ENCODE measurements at places on chromosomes 5 and 9. TPM values are rescaled to one million over a fixed set of nuclear protein-coding genes. Genes with fewer than 3 reads are reported as not detected.

DNA sequence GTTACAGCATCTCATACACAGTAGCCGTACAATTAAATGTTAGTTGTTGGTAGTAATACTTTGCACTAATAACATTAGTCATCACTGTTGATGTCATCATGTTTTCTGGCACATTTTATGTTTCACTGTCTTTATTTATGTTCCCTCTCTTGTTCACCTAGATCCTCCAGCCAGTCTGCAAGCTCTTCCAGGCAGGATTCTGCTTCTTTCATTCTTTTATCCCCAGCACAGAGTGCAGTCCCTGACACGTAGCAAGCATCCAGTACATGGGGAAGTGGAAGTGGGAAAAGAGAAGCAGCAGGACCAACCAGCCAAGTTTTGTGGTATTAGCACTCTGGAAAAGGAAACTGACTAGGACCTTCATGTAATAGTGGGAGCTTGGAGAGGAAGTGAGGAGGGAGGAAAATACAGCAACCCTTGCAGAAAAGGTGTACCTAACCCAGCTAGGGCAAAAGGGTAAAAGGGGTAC lies 89.7 kb upstream of the SLC44A1 start:
- no peak overlapping the region for H3K4me3 ChIP-seq
- no peaks in the 10 kb centered on the region for H3K36me3 ChIP-seq
- no peak for DNase-seq
- H3K4me1 ChIP-seq, result peaks cover 9% of the 10 kb centered on the region
- H3K27me3 ChIP-seq, result peaks cover 2% of the 10 kb centered on the region
- H3K27ac ChIP-seq, result no peak overlapping the region

DNA sequence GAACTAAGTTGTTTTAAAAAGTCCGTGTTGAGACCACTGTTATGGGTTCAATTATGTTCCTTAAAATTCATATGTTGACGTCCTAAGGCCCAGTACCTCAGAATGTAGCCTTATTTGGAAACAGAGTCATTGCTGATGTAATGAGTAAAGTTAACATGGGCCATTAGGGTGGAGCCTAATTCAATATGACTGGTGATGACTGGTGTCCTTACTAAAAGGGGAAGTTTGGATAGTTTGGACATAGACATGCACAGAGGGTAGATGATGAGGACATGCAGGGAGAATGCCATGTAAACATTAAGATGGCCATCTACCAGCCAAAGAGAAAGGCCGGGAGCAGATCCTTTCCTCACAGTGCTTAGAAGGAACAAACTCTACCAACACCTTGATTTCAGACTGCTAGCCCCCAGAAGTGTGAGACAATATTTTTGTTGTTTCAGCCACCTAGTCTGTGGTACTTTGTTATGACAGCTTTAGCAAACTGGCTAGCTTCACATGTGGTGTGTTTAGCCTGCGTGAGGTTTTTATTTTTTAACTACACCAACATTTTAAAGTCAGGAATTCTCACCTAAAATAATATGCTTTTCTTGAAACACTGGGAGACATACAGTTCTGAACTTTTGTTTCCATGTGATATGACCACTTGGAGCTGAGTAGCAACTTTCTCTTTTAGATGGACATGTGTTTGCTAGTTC lies 135.3 kb downstream of the YIPF5 start:
- DNase-seq, result no peak
- no peaks in the 10 kb centered on the region for H3K36me3 ChIP-seq
- no peak overlapping the region for H3K4me3 ChIP-seq
- H3K27me3 ChIP-seq, result no peaks in the 10 kb centered on the region
- no peaks in the 10 kb centered on the region for H3K4me1 ChIP-seq

DNA sequence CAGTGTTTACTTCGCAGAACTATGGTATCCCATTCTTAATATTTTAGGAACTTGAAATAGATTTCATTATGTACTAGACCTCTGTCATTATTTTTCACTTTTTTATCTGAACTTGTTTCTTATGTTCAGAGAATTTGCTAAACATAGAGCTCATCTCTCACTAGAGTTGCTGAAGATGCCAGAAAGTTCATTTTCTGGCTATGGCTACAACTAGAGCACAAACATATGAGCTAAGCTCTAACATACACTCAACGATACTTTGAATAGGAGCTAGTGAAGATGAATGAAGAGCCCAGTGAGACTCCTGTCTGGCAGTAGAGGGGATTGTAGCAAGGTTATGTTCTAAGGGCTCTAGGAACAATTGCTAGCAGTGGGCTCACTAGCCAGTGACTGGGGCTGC lies 582.2 kb downstream of the KIF4B start:
- no peaks in the 10 kb centered on the region for H3K27me3 ChIP-seq
- H3K4me3 ChIP-seq, result no peak overlapping the region
- peaks cover 4% of the 10 kb centered on the region for H3K4me1 ChIP-seq
- no peaks in the 10 kb centered on the region for H3K36me3 ChIP-seq

DNA sequence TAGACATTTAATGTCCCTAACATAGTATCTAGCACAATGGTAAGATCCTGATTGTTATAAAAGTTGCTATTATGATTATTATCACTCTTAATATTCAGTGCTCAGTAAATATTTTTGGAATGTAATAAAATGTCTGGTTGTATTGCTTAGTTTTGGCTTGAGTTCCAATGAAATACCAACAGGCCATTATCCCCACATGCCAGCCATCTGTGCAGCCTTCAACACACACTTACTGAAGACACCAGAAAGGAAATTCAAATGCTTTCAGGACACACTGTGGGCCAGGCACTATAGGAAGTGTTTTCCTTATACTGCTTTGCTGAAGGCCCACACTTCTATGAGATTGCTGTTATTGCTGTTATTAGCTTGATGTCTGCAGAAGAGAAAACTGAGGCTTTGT lies 157.5 kb downstream of the TRIM32 start:
- H3K4me1 ChIP-seq, result peaks cover 4% of the 10 kb centered on the region
- DNase-seq, result no peak
- peaks cover 3% of the 10 kb centered on the region for H3K27me3 ChIP-seq
- H3K27ac ChIP-seq, result no peak overlapping the region

DNA sequence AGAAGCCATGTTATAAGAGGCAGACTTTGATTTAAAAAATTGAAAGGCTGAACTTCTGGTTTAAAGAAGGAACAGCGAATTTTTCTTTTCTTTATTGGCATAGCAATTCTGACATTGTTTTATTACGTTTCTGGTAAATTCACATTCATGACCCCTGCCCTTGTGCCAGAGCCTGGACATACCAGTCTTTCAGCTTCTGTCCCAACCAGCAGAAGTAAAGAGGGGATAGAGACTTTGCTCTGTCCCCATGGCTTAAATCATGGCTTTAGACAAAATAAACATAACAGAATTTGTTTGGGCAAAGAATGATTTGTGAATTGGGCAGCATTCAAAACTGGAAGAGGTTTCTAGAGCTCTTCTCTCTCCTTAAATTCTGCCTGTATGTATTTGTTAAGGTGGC lies 15.3 kb downstream of the CAST start:
- H3K4me1 ChIP-seq, result no peaks in the 10 kb centered on the region
- DNase-seq, result no peak
- no peaks in the 10 kb centered on the region for H3K27me3 ChIP-seq
- H3K27ac ChIP-seq, result no peak overlapping the region
- H3K4me3 ChIP-seq, result no peak overlapping the region

GRCh38 chr5:87321605-87322004 lies 53.9 kb downstream of the RASA1 start:
- no peak for DNase-seq
- no peak overlapping the region for H3K27ac ChIP-seq
- no peak overlapping the region for H3K4me3 ChIP-seq
- H3K27me3 ChIP-seq, result peaks cover 4% of the 10 kb centered on the region

- DNase-seq, result no peak
- no peaks in the 10 kb centered on the region for H3K27me3 ChIP-seq
- no peaks in the 10 kb centered on the region for H3K36me3 ChIP-seq
- H3K4me3 ChIP-seq, result no peak overlapping the region
Measured at GRCh38 chr9:28882529-28882928, 1309.2 kb upstream of the C9orf72 start.

GRCh38 chr5:134479839-134480238 lies 45.6 kb upstream of the JADE2 start:
- H3K36me3 ChIP-seq, result no peaks in the 10 kb centered on the region
- no peak for DNase-seq
- no peaks in the 10 kb centered on the region for H3K27me3 ChIP-seq
- no peaks in the 10 kb centered on the region for H3K4me1 ChIP-seq

GRCh38 chr5:32126691-32127090 lies 47.4 kb downstream of the GOLPH3 start:
- no peak for DNase-seq
- no peaks in the 10 kb centered on the region for H3K27me3 ChIP-seq
- peak overlapping the region; percentile 84 for H3K27ac ChIP-seq
- H3K4me1 ChIP-seq, result peaks cover 25% of the 10 kb centered on the region

- H3K27me3 ChIP-seq, result no peaks in the 10 kb centered on the region
- no peaks in the 10 kb centered on the region for H3K36me3 ChIP-seq
- H3K4me3 ChIP-seq, result no peak overlapping the region
- H3K4me1 ChIP-seq, result no peaks in the 10 kb centered on the region
- no peak for DNase-seq
- H3K27ac ChIP-seq, result no peak overlapping the region
Measured at GRCh38 chr5:140018920-140019644, 24.0 kb downstream of the NRG2 start.

GRCh38 chr9:35035851-35036701 lies 36.3 kb downstream of the VCP start:
- H3K4me3 ChIP-seq, result no peak overlapping the region
- no peaks in the 10 kb centered on the region for H3K4me1 ChIP-seq
- DNase-seq, result no peak
- peaks cover 20% of the 10 kb centered on the region for H3K36me3 ChIP-seq

DNA sequence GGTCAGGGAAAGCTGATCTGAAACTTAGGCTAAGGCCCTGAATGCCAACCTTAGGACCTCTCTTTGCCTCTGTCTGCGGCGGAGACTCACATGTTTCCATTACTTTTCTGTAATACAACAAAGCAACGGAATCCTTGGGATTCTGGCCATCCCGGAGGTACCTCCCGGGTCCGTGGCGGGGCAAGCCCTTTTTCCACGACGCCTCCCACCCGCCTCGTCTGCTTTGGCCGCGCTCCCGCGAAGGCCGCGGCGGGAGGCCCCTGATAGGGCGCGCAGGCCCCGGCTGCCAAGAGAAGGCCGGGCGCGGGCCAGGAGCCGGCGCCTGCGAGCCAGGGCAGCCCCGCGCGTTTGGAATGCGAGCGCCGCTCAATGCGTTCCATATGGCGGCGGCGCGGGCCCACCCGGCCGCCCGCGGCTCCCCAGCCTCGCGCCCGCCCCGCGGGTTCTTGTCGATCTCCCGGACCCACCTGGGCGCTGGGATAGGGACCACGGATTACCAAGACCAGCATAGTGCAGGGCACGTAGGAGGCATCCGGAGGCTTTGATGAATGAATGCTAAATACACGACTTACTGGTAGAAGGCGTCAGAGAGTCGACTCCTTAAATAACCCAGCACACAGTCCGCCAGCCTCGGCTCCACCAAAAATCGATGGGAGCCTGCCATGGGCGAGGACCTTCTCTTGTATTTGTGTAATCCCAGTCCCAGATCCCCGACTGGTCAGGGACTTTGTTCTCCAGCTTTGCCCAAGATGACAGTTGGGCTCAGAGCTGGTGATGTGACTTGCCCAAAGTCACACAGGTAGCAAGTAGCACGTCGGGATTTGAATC lies 17.5 kb upstream of the PHF19 start:
- H3K4me3 ChIP-seq, result no peak overlapping the region
- H3K4me1 ChIP-seq, result no peaks in the 10 kb centered on the region
- peak; percentile 37 for DNase-seq
- H3K27me3 ChIP-seq, result peaks cover 9% of the 10 kb centered on the region

DNA sequence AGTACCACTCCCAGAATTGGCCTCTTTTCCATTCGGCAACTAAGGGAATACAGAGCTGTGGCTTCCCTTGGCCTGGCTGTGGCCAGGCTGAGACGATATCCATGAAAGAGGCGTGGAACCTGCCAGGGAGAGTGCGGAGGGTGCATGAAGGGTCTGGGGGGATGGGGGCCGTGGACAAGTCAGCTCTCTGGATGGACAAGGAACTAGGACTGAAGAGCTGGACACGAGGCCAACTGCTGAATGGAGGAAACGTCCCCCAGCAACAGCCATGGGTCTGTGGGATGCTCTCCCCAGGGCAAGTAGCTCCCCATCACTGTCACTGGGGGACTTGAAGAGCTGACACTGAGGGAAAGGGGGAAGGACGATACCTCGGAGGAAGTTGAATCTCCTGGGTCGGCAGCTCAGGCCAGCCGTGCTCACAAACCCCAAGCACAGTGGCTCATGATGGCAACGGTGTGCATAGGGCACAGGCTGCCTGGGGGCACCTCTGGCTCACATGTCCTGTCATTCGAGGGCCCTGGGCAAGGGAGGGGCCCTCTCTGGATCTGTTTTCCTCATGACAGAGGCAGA lies 4.1 kb upstream of the OLFM1 start:
- H3K27ac ChIP-seq, result no peak overlapping the region
- peaks cover 7% of the 10 kb centered on the region for H3K4me1 ChIP-seq
- no peak for DNase-seq
- no peak overlapping the region for H3K4me3 ChIP-seq
- H3K36me3 ChIP-seq, result peaks cover 3% of the 10 kb centered on the region

DNA sequence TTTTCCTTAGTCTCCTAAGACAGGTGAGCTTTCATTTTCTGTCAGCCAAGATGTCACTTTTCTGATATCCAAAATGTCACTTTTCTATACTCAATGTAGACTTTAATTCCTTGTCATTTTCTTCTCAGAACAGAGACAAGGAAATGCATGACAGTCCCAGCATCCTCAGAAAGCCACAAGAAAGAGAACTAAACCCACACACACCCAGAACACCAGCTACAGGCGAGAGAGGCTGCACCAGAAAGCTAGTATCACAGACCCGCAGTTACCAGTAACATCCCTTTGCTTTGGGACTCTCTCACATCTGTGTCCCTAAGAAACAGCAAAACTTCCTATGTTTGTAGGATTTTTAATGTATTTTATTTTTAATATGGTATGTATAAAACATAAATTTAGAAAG lies 17.1 kb downstream of the TRMO start:
- H3K4me3 ChIP-seq, result no peak overlapping the region
- DNase-seq, result no peak
- peaks cover 12% of the 10 kb centered on the region for H3K4me1 ChIP-seq
- peaks cover 15% of the 10 kb centered on the region for H3K36me3 ChIP-seq

DNA sequence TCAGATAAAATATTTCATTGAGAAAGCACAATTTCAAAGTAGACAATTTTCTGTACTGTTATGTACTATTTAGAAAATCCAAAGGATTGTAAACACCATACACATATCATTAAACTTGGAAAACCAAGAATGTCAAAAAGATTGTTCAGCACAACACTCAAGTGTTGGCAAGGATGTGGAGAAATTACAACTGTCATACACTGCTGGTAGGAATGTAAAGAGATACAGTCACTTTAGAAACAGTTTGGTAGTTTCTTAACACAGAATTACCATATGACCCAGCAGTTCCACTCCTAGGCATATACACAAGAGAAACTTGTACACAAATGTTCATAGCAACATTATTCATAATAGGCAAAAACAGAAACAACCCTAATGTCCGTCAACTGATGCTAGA lies 71.2 kb downstream of the OR2K2 start:
- H3K27ac ChIP-seq, result no peak overlapping the region
- no peaks in the 10 kb centered on the region for H3K36me3 ChIP-seq

GRCh38 chr5:90226433-90227099 lies 183.0 kb downstream of the CETN3 start:
- DNase-seq, result no peak
- H3K36me3 ChIP-seq, result no peaks in the 10 kb centered on the region
- H3K4me1 ChIP-seq, result peaks cover 14% of the 10 kb centered on the region
- peaks cover 2% of the 10 kb centered on the region for H3K27me3 ChIP-seq
- H3K4me3 ChIP-seq, result no peak overlapping the region

The TIMD4 gene
- not detected for total RNA-seq

The TLR4 gene
- total RNA-seq, result 7.9 TPM

The FOXD4L5 gene
- 0.10 TPM for total RNA-seq

The BTNL3 gene
- 0.36 TPM for total RNA-seq

The IL33 gene
- total RNA-seq, result 0.31 TPM
